ENCODE measurements at places on chromosomes 16 and 17. TPM values are rescaled to one million over a fixed set of nuclear protein-coding genes. Genes with fewer than 3 reads are reported as not detected.

The C17orf67 gene
- 0.92 TPM for total RNA-seq

The CA7 gene
- not detected for total RNA-seq

The RASD1 gene
- 10.8 TPM for total RNA-seq

GRCh38 chr17:16439303-16439791 lies 24.0 kb downstream of the TRPV2 start:
- DNase-seq: peak; percentile 60

The SLC35G3 gene
- total RNA-seq: not detected
